Choroid plexus epithelial cell (primary cell): ENCODE measurements at places on chromosomes 2 and 18.

DNA sequence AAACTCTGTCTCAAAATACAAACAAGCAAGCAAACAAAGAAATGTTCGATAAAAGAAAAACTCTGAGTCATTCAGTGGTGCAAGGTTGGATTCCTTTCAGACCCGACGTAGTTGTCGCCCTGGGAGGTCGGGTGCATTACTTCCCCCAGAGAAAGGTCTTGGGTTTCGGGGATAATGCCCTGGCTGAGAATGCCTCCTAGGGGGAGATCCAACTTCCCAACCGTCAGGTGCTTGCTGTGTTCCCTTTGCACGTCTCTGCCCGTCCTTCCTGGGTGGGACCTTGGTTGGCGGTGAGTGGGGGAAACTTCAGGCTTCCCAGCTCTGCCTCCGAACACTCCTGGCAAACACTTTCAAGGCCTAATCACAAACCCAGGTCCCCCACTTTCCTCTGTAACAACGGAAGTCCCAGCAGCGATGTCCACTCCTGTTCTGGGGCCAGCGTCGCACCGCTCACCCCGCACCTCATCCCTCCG lies 609 bp downstream of the TPGS2 start:
- DNase-seq = peak; percentile 79

DNA sequence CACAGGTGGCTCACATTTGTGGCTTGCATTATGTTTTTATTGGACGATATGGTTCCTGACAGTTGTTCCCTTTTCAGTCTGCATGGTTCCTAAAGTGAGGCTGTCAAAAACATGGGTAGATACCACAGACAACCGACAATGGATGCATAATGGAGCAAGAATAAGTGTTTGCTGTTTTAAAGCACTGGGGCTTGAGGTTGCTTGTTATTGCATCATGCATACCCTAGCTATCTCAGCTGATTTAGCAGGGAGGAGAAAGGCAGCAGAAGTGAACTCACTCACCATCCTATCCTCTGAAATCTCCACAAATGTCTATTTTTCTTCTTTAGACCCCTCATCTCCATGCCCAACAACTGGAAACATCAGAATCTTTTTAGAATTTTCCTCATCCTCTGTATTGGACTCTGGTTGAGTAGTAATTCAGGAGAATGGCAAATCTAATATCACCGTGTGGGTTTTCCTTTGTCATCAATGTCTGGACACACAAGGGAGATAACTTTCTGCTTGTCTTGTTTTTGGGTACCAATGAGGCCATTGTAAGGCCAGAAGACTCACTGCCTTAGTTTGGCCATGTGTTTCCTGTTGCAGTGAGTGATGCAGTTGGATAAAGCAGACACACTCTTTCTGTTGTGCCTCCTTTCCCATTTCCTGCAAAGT lies 46.7 kb downstream of the FBXO48 start:
- DNase-seq = peak; percentile 70

DNA sequence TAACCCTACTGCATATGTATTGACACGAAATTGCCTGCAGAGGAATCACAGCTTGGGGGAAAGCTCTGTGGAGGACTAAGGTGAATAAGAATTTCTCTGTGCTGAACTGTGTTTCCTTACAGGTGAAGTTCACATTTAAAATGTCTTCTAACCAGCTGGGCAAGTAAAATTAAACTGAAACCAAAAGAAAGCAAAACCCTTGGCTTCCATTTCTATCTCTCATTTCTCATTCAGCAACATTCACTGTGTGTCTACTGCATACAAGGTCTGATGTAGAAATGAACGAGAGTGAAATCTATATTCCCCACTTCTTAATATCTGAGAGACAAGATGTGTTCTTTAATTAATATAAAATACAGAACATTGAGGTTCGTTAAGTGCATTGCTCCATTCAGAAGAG lies 397.3 kb downstream of the SOX11 start:
- no peak for DNase-seq

DNA sequence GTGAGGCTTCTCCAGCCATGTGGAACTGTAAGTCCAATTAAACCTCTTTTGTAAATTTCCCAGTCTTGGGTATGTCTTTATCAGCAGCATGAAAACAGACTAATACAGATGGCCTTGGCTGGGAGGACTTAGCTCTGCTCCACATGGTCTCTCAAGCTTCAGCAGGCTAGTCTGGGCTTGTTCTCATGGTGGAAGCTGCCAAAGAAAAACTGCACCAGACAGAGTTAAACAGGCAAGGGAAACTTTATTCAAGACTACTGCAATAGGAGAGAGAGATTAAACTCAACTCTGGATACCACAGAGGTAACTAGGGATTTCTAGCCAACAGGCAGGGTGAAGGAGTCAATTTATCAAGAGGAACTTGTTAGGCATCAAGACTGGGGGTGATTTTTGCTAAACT lies 142.1 kb downstream of the CABLES1 start:
- DNase-seq = no peak

DNA sequence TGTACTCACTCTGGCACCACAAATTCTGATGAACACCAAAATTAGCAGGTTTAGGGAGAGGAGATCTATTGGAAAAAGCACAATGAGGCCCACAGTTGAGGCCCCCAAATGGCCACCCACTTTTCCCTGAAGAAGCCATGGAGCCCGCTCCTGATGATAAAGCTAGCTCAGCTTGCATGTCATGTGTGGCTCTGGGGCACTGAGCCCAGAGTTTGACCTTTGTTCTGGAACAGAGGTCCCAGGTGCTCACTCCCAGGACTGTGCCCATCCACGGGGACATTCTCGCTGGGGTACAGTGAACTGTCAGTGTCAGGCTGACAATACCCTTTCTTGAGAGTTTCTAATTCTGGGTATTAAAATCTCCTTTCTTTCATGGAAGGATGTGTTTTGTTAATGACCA lies 36.2 kb downstream of the XDH start:
- DNase-seq = no peak

DNA sequence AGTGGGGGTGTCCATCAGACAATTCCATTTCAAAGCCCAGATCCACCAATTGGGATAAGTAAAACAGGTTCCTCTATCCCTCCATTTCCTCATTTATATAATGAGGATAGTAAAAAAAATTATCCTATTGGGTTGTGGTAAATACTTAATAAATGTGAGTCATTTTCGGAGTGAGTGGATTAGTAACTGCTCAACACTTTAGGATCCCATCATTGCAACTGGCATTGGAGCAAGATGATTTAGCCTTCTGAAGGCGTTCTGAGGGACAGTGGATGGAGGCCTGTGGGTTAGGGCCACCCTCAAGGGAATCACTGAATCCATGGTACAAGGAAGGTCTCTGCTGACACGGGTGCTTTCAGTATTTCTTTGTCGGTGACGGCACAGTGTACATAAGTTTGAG lies 108.6 kb upstream of the FZD7 start:
- DNase-seq = no peak

DNA sequence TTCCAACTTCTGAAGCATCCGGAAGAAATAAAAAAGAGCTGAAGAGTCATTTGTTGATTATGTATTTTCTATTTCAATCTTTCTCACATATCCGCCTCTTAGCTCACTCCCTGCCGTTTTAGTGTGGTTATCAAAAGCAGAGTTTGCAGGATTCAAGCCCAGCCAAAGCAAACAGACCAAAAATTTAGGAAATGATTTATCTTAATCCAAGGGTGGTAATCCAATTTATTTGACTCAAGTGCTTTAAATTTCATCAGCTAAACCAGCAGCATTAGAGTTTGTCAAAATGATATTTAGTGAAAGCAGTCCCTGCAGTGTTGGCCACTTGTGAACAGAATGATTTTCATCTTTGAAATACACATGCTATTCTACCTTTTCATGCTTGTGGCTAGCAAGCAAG lies 129.3 kb upstream of the CCDC68 start:
- peak; percentile 17 for DNase-seq

DNA sequence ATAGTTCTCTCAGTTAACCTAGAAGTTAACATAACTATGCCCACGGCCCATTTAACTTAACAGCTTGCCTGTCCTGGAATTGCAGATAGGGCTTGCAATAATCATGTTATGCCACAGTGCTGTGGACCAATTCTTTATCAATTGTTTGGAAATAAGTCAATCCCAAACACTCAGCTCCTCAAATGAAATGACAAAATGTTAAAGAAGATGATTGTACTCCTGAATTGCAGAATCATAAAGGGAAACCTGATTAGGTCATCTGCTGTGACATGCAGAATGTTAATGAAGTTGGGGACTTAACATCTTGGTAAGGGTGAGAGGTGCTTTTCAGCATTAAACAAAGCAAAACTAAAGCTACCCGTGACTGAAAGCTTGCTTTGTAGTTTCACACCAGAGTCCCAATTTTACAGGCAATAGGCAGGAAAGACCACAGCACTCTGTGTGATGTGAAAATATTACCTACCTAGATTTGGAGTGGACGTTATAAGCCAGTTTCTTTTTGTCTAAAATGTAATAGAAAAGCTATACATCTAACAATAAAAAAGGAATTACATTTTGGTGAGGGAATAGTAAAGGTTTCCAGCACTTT lies 364.0 kb downstream of the GPD2 start:
- DNase-seq = no peak

DNA sequence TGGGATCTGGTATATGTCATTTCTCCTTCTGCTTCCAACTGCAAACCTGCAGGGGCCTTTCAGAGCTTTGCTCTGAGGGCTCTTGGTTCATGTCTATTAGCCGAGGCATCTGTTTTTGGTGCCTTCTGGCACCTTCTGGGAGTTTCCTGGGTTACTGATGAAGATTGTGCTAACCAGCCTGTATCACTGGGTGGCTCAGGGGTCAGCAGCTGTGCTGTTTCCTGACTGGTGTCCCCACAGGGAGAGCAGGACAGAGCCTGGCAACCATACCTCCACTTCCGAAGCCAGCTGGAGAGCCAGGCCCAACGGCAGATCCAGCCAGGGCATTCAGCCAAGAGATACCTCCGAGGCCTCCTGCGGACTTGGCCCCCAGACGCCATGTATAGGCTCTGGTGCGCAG lies 17.5 kb downstream of the KIAA2012 start:
- DNase-seq = no peak

- no peak for DNase-seq
Observed at GRCh38 chr18:4808891-4809290, 353.8 kb upstream of the DLGAP1 start.

GRCh38 chr2:3177891-3178577 lies 199.6 kb downstream of the EIPR1 start:
- no peak for DNase-seq

GRCh38 chr2:119349289-119349688 lies 17.3 kb downstream of the C2orf76 start:
- no peak for DNase-seq

DNA sequence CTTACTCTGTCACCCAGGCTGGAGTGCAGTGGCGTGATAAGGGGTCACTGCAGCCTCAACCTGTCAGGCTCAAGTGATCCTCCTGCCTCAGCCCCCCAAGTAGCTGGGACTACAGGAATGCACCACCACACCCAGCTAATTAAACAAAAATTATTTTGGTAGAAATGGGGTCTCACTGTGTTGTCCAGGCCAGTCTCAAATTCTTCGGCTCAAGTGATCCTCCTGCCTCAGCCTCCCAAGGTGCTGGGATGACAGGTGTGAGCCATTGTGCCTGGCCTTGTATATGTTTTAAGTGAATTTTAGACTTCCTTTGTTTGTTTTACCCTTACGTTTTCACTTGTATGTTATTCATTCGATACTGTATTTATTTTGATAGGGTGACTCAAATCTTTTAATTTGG lies 34.7 kb upstream of the ITSN2 start:
- DNase-seq = no peak

- DNase-seq = no peak
Observed at GRCh38 chr18:79600141-79600540, 79.5 kb upstream of the CTDP1 start.

DNA sequence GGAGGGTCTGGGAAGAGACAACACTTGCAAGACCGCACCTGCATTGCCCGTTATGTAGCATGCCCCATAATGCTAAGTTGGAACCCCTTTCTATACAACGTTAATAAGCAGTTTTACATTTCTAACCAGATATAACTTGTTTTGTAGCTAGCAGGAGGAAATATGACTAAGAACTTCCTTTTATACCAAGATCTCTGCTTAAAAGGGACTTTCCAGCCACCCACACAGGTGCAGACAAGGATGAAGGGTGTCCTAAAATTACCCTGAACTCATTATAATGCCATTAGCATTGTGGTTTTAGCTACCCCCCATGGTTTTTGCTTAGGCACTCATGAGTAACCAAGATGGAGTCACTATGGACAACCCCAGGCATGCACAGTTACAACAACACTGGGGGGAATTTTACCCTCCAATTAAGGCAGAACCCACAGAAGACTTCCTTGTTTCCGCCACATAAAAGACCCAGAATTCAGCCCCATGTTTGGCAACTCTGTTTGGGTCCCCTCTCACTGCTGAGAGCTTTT lies 362.8 kb downstream of the CBLN2 start:
- no peak for DNase-seq

DNA sequence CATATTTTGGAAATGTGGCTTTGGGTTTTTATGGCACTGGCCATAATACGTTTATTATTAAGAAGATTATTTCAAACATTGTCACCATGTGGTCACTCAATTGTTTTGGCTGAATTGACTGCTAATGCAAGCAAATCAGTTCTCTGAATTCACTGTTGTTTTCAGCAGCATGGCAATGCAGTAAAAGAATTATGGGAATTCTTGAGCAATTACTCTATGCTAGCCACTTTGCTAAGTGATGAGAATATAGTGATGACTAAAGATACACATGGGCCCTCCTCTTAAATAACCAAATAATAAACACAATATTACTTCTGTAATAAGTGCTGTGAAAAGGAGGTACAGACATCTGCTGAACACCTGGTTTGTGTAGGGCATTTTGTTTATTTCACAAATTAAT lies 58.0 kb upstream of the FANCL start:
- DNase-seq = no peak

DNA sequence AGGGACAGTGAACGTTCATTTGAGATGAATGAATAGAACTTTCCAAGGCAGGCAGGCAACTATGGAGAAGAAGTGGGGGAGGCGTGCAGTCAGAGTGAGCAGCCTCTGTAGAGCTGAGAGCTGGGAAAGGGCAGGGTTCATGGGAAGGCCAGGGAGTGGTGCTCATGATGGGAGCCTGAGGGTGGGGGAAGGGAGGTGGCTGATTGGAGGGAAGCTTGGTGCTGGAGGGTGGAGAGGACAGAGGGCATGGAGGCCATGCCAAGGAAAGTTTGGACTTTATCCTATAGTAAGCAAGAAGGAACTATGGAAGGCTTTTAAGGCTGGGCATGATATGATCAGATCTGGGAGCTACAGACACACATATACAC lies 47.6 kb upstream of the LGALSL start:
- no peak for DNase-seq

DNA sequence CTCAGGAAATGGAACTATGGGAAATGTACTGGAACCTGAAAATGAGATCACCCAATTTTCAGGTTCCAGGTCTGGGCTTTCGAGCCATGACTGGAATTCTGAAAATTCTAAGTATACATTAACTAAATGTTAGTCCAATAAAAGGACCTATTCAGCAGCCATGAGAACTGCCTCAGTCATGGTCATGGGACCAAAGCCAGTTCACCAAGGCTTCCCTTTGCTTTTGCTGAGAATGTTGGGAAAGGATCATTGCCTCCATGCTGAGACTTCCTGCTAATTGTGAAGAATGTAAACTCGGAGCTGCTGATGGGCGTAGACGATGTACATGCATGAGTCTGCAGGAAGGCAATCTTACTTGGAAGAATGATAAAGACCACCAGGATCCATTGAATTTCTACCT lies 624.4 kb upstream of the SOX11 start:
- no peak for DNase-seq

GRCh38 chr18:55997151-55997561 lies 409.2 kb upstream of the TCF4 start:
- no peak for DNase-seq
